Cortex of kidney (tissue), 1 donor: ENCODE measurements at places on chromosomes 12 and 14.

GRCh38 chr12:109637348-109637747, 63.8 kb downstream of the MVK start:
- DNase-seq: no peak

GRCh38 chr14:104978746-104979691, 845 bp upstream of the AHNAK2 start:
- no peak for DNase-seq

DNA sequence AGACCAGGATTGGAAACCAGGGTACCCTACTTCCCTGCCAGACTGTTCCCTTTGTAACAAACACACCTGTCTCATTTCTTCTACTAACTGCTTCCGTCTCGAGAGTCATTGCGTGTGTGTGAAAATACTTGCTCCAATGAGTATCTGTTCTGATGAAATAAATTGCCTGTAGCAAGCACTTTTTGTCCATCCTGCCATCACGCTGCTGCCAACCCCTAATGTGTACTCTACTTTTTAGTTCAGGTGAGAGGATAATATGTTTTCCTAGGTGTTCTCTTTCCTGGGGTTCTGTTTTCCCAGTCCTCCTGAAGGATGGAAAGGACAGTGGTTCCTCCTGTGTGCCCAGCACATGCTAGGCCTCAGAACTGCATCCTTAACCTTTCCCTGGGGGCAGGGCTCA, 1.0 kb downstream of the TUNAR start:
- DNase-seq: no peak

- no peak for DNase-seq
Measured at GRCh38 chr14:89107626-89108025, 283.2 kb downstream of the TTC8 start.

- no peak for DNase-seq
Measured at GRCh38 chr14:87434680-87435079, 558.3 kb downstream of the GALC start.

- DNase-seq: no peak
Measured at GRCh38 chr12:67506739-67507138, 141.8 kb upstream of the DYRK2 start.

DNA sequence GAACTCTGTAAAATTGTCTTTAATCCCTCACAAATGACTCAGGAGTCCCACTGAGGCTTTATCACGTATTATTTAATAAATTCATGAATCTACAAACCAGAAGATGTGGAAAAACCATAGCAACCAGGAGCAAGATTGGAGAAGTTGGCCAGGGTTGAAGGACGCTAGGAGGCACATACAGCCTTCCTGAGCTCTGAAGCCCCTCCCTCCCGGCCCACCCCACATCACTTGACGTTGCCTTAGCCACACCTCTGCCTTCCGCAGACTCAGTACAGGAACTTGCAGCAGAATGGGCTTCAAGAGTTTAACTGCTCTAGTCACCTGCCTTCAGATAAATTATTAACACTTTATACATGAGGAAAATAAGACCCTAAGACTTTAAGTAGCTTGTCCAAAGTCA, 33.9 kb downstream of the SLC35F4 start:
- no peak for DNase-seq

DNA sequence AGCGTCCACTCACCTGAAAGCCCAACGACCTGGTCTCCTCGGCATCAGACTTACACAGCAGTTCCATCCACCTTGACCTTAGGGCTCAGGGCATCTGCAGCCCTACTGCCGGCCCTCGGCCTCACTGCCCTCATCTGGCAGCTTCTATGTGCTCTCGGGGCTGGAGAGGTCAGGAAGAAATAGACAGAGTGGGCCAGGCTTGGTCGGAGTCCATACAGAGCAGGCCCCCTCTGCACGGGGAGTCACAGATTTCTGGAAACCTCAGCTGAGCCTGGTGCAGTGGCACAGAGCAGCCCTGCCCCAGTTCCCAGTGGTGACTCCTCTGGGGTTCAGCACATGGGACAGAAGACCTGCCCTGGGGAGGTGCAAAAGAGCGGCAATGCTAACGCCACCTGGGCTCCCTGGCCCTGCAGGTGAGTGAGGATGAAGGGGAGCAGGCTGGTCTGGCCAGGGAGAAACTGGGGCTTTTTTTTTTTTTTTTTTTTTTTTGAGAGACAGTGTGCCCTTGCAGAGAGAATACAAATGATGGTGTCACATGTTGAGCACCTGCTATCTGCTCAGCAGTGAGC, 190.1 kb upstream of the PRMT8 start:
- no peak for DNase-seq

GRCh38 chr12:68482014-68482413, 128.7 kb upstream of the RAP1B start:
- DNase-seq: no peak

DNA sequence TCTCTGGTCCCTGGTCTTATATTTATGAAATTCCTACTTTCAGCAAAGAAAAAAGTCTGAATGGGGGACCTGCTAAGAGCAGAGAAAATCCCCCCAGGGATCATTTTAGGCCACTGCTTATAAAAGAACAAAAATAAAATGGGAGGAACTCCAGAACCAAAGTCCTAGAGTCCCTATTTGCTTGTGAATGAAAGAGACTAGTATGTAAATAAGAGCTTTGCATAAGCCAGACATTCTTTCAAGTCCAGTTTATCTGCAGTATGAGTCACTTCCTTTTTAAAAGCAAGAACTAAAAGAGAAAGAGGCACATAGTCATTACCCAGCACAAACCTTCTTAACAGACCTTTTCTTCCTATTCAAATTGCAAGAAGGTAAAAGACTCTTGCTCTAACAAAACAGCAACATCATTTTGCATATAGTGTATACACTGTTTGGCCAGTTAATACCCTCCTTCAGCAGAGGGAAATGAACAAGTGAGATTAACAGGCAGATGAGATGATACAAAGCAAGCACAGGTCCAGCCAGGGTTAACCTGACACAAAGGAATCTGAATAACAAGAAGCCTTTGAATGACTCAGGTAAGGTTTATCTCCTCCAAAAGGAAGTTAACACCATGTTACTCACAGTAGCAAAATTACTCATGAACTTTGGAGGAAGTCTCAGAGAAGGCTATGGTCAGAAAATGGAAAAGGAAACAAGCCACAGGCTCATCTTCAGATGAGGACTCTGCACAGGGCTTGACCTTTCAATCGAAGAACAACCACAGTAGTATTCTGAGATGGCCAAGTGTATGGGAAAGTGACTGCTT, 87.3 kb downstream of the PHLDA1 start:
- DNase-seq: no peak

DNA sequence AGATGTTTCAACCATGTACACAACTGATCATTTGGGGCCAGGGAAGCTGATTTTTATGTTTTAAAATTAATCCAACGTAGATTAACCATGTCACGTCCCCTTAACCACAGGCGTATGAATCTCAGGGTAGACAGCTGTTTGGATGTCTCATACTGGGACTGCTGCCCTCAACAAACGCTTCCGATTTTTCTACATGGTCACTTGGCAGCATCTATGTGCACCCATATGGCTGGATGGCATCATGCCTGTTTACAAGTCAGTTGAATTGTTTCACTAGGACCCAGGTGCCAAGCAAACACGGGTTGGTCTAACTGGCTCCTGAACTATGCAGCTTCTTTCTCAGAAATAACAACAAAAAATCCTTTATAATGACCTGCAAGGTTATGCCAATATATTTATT, 393.8 kb downstream of the NPAS3 start:
- no peak for DNase-seq

- no peak for DNase-seq
Measured at GRCh38 chr14:30381861-30382480, 177.0 kb upstream of the G2E3 start.

DNA sequence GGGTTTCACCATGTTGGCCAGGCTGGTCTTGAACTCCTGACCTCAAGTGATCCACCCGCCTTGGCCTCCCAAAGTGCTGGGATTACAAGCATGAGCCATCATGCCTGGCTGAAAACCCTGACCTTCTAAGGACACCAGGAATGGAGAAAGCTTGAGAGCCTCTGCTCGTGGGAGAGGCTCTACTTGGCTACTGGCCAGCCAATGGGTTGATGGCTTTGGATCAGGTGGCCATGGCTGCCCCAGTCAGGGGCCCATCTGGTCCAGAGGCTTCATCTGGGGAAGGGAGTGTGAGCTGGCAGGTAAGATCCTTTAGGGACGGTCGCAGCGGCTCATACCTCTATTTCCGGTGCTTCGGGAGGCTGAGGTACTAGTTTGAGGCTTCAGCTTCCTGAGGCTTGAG, 42.5 kb upstream of the PPP1CC start:
- no peak for DNase-seq

DNA sequence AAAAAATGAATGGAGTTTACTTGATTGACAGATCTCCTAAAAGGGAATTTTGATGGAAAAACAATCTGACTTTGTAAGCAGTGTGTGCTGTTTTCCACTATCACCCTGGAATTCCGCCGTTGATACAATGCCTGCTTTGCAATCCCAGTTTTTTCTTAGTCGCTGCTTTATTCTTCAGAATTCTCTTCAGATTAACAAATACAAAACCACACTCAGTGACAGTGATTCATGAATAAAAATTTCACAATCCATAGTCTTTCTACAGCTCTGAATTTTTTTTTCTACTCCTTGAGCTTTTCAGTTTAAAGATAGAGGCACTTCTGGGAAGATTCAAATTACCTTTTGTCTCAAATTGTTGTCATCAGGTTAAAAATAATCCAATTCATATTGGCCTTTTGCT, 44.6 kb upstream of the KITLG start:
- no peak for DNase-seq

DNA sequence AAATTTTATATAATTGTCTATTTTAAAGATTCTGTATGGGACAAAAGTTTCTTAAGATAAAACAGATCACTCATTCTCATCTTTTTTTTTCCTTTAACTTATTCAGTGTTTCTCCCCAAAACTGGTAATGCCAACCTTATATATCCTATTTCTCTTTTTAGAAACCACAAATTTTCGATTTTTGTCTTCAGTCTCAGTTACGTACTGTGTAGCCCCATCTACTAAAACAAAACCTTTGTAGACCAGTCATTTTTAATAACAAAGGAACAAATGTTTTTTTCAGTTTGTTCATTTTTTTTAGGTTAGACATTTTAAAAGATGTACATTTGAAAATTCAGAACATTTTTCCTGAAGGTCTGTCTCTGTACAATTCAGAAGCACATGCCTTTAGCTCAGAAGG, 18.2 kb downstream of the PNMA1 start:
- no peak for DNase-seq

DNA sequence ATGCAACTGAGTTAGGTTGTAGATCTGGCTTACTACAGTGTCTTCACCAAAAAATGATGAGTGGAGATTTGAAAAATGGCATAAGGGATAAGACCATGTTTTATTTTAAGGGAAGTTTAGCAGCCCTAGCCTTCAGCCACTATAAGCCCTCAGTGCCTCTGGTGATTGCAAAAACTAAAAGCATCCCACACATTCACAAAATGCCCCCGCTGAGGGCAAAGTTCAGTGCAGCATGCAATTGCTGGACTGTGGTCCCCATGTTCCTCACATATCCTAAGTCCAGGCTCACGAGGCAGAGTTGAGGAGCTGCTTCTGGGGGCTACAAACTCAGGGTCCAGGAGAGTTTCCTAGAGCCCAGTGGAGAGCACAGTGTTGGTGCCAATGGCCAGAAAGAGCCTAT, 29.6 kb upstream of the NCOR2 start:
- no peak for DNase-seq

DNA sequence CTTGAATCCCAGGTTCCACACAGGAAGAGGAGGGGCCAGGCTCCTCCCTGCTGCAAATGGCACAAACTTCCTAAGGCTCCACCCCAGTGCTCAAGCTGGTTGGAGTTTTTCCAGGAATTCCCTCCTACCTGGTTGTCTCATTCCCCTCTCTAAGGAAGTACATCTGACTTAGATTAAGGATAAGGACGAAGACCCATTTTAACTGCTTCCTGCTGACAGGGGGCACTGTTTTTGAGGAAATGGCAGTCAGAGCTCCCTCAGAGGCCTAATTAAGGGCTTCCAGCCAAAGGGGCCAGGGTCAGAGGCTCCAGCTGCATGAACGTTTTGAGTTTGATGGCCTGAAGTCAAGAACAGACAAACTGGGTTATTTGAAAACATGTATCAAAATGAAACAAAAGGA, 1084.7 kb downstream of the SLC6A15 start:
- no peak for DNase-seq

DNA sequence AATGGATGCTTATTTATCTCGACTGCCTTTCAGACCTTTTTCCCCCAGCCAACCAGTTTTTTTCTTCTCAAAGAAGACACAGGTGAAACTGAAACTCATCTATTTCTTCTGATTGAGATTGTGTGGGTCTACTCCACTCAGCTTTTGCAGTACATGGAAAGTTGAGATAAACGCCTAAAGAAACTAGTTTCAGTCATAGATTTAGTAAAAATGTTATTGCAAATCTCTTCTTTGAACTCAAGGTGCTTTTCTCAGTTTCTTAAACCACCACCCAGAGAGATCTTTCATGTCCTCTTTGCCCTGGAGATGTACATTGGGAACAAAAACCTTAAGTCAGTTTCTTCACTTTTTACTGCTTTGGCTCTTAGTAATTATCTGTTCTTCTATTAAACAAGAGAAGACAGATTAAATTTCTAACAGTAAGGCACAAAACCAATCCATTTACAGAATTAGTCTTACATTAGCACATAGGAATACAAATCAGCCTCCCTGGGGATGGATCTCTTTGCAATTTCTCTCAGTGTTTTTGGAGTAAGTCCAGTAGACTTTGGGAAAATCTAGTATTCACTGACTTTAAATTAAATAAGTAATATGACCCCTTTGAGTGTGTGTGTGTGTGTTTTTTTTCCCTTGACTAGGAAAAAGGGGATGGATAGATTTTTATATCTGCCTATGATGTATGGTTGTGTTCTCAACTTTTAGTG, 11.6 kb downstream of the FBXW8 start:
- no peak for DNase-seq

DNA sequence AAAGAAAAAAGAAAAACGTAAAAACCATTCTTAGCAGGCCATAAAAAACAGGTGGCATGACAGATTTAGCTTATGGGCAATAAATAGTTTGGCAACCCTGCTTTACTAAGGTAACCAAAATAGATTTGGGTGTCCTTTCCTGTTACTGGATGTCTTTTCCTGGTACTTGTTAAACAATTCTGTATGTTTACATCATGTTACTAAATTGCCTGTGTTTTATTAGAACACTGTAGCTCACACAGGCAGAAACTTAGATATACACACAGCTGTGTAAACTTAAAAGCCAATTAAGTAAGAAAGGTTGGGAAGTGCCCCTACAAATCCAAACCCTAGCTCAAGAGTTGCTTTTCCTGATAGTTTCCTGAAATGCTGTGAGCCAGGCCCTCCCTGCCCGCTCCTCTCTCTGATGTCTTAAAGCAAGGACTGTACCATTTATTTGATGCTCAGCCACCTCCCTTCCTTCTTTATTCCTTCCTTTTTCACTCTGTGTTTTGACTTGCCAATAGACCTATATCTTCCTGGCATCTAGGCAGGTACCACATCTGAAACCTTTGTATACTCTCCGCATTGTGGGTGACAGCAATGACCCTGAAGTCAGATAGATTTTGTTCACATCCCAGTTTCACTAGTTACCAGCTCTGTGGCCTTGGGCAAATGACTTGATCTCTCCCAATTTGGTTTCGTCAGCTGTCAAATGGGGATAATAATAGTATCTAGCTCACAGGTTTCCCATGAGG, 3.7 kb upstream of the CAMKK2 start:
- DNase-seq: no peak
